ENCODE measurements at places on chromosomes 1 and 21.

- no peak for DNase-seq
These were observed 239.3 kb upstream of the KCNK2 start for GRCh38 chr1:214843281-214843680.

DNA sequence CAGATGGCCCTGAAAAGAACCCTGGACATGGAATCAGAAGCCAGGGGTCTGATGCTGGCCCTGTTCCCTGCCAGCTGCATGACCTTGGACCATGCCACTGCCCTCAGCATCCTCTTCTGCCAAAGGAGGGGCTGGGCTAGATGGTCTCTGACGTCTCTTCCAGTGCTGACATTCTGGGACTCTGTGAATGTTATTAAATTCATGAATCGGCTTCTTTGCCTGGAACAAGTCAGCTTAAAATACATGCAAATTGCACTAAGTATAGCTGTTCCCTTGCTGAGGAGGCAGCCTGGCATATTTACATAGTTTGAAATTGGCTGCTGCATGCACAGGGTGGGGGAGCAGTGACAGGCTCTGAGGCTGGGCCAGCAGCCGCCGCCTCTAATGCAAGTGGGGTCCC lies 23.8 kb downstream of the KCNA2 start:
- no peak for DNase-seq

DNA sequence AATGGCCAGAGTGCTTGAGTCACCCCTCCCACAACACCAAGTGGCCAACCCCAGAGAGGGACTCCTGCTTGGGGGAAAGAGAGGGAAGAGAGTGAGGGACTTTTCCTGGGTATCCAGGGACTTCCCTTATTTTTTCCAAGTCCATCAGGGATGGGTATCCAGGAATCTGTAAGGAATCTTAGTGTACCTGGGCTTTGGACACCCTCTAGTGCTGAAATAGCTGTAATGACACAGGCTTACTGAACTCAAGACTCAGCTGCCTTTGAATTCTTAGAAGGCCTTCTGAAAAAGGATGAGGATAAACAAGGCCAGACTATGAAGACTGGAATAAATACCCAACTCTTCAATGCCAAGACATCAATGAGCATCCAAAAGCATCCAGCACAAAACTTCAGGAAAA lies 12.0 kb downstream of the TSHB start:
- DNase-seq, result no peak

DNA sequence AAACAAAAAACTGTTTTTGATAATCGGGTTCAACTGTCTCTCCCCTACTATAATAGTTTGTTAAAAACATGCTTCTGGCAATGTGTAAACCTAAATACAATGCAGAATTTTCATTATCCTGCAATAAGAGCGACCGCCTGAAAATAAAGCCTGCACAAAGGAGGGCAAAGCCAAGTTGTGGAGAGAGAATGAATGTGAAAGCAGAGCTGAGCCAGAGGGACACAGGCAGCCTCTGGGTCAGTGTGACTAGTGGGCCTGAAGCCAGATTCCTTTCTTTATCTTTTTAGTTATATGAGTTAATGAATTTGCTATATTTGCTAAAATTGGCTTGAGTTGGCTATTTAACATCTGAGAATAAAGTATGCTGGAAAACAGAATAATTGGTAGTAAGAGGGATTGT lies 615.2 kb downstream of the PLA2G4A start:
- DNase-seq, result no peak

- no peak for DNase-seq
These were observed 8.6 kb downstream of the BEND5 start for GRCh38 chr1:48767975-48768510.

DNA sequence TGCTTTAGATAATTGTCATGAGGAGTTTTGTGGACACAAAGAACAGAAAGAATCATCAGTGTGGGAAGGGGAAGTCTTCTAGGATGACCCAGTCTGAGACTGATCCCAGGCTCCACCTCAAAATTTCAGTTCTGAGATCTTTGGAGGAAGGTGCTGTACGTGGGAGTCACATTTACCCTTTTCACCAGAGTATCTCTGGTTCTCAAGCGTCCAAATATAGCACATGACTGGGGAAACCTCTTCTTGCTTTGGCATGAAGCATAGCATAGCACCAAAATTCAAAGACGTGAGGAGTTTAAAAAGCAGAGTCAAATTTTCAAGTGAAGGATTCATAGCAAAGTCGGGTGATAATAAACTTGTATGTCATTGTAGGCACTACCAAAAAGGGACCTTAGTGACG lies 96.5 kb downstream of the LRRC53 start:
- no peak for DNase-seq

DNA sequence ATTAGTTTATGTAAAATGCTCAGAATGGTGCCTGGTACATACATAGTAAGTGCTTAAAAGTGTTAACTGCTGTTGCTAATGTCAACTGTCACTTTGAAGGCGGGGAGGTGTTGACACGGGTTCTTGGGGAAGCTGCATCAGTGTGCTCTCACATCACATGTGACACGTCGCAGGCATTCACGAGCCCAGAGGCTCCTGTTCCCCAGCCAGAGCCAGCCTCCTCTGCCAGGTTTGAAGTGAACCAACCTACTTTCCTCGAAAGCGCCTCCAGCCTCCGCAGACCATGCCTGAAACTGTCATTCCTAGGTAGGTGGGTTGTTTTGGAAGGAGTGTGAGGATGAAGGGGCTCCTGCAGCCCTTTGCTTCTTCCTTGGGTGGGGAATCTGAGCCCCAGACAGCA lies 13.8 kb downstream of the GALNT2 start:
- no peak for DNase-seq
